ENCODE measurements at places on chromosomes 4 and X.

DNA sequence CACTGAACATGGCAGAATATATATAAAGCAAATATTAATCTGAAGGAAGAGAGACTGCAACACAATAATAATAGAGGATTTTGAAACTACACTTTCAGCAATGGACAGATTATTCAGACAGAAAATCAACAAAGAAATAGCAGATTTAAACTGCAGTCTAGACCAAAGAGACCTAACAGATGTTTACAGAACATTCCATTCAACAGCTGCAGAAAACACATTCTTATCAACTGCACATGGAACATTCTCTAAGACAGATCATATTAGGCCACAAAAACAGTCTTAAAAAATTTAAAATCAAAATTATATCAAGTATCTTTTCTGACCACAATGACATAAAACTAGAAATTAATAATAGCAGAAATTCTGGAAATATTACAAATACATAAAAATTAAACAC is 27.1 kb downstream of the CENPE start:
- DNase-seq = no peak

GRCh38 chr4:94523617-94524016 is 71.9 kb downstream of the PDLIM5 start:
- no peak for DNase-seq

GRCh38 chrX:20547611-20548051 is 280.9 kb upstream of the RPS6KA3 start:
- no peak for DNase-seq

DNA sequence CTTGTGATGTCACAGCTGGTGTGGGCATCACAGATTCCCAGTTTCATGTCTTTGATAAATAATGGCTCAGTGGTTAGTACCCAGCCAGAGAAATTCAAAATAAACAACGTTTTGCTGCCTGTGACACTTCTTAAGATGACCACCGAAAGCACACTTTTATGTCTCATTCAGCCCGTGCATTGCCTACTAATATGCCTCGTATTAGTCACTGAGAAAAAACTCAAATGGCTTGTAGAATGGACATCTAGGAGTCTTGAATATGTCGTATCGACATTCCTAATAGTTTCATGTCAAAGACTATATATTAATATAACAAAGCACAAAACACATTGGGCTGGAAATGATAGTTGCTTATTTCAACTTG is 103.9 kb upstream of the FAT1 start:
- no peak for DNase-seq

GRCh38 chr4:86333236-86333635 is 26.6 kb downstream of the MAPK10 start:
- DNase-seq = no peak

GRCh38 chr4:173821876-173822275 is 291.8 kb upstream of the HAND2 start:
- DNase-seq = no peak

DNA sequence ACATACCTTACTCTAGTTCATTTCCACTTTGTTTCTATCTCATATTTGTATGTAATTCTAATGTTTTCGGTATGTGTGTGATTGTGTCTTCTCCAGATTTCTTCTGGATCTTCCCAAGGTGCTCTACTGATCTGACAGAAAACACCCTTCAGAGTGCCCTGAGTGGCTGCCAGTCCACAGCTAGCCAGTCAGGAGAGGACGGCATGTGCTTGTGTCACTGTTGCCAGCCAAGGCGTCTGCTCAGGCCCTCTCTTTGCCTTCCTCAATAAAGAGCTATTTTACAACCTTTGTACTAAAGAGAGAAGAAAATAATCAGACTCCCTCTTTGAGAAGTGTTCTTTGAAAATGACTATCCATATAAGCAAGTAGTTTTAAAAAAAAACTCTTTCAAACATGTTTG is 29.0 kb downstream of the CD99L2 start:
- DNase-seq = no peak

DNA sequence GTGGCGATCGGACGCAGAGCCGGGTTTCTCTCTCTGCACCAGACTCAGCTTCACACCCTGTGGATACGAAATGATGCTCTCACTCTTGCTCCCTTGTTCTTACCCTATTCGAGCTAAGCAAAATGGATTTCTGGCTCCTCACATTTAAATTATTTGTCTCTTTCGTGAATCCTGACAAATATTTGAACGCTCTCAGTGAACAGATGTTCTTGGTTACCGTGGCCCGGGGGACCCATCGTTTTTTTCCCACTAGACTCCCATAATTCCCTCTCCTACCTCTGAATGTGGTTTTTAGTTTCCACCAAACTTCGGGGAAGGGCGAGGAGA is 630 bp downstream of the SMARCA5 start:
- DNase-seq = no peak

DNA sequence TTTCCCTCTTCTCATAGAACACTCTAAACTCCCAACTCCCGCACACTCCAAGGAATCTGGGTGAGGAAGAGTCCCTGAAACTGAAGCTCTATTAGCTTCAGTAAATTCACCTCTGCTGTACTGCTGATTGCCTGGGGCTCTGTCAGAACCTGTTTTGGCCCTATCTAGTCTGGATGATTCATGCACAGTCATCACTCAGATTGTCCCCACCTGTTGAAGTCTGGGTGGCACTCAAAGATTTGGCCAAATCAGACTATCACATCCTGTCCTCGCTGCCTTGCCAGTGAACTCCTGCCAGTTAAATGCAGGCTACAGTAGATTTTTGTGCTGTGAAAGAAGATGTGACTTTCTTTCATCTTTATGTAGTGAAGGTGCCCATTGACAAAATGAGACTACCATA is 63.5 kb upstream of the EMCN start:
- DNase-seq = no peak

DNA sequence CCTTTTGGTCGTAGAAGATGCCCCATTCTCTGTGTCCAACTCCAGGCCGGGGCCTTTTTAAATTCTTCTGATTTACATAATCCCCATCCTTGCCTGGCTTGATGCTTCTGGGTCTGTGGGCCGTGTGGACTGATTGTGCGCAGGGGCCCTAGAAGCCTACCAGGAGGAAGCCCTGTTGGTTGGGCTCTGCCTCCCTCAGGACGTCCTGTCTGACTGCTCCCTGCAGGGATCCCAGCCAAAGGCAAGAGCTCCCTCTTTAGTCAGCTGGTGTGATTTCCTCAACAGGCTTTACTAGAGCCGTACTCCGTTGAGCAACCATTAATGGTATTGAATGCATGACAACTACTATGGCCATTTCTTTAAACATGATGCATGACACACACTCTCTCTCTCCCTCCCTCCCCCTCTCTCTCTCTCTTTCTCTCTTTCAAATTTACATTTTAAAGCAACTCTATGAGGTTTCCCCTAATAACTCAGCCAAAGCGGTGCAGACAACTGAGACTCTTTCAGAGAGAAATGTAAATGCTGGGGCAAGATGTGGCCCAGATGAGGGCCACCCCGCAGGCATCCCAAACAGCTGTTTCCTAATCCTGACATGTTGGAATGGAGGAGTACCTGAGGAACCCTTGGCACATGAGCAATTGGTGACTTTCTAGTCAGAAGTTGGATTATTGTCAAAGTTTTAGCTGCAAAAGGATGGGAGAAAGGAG is 117.3 kb downstream of the DRD5 start:
- DNase-seq = peak; percentile 27

- DNase-seq = no peak
Measured at GRCh38 chr4:153909672-153910071, 120.8 kb upstream of the SFRP2 start.

DNA sequence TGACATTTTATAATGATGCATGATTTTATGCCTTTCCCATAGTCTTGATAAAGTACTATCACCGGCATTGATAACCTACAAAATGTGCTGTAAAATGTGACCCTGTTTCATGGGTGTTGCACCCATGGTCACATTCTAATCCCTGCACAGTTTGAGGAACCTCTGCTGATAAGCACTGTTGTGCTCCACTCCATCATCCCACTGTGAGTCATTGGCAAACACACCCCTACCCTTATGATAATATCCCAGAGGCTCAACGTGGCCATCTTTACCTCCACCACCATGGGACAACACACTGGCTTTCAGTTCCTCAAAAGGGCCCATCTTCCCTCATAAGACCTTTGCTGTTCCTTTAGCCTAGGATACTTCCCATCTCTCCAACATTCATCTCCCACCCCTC is 32.0 kb upstream of the SGMS2 start:
- no peak for DNase-seq

- no peak for DNase-seq
Measured at GRCh38 chr4:100894339-100894870, 376.6 kb upstream of the EMCN start.

DNA sequence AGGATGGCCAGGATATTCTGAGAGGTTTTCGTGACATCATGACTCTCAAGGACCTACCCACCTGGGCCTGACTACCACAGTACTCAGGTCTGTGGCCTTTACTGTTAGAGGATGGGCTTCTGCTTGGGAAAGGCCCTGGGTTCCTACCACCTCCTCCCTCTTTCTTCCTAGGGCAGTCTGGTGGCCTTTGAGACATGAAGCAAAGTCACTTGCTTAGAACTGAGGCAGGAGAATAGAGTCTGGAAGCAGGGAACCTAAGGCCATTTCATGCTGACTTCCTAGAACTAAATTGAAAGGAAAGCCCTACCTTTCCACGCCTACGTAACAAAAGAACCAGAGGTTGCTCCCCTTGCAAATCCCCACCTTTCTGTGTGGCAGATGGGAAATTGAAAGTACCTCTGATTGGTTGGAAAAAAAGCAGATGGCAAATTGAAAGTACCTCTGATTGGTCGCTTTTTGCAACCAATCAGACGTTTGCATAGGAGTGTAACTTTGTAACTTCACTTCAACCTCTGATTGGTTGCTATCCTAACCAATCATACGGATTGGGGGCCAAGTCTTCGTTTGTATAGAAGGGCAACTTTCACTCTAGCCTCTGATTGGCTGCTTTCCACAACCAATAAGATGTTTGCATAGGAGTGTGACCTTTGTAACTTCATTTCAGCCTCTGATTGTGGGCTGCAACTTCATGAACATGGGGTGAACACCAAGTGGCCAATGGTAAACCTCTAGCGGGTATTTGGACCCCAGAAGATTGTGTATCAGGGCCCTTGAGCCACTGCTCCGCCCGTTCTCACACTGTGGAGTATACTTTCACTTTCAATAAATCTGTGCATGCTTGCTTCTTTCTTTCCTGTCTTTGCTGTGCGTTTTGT is 9.9 kb upstream of the AKAP14 start:
- no peak for DNase-seq

GRCh38 chr4:5963611-5964010 is 54.6 kb downstream of the C4orf50 start:
- no peak for DNase-seq

DNA sequence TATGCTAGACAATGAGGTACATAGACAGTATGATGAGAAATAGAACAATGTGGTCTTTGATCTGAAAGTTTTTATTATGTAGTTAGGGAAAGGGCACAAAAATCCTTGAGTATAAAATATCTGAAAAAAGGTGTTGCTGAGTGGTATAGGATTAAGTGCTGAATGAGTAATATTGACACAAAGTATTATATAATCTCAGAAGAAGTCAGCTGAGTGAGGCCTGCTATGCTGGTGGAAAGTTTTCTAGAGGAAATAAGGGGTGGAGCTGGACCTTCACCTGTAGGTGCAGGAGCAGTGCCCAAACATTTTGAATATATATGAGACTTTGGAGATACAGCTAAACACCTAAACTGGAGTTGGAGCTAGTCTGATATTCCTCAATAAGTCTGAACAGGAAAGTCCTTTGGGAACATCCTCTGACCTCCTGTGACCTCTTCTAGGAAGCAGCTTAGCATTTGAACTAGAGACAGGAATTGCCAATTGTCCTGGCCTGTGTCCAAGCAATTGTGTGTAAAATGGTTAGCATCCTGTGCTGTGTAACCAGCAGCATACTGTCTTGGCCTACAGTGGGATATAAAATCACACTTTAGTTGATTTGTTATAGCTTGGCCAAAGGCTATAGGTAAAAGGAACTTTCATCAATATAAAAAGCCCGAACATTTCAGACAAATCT is 285.3 kb downstream of the ANKRD50 start:
- DNase-seq = no peak

DNA sequence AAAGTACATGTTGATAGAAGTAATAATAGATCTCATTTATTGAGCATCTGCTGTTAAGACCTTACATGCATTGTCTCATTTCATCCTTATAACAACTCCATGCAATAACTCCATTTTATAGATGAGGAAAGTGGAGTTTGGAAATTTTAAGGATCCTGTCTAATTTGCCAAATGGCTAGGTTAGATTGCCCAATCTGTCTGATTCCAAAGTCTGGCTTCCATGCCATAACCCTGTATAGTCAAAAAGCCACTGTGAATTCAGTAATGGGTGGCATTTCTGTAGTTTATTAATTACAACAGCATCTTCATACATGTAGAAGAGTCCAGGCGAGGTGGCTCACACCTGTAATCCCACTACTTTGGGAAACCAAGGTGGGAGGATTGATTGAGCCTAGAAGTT is 8.8 kb upstream of the ELOVL6 start:
- DNase-seq = no peak

- DNase-seq = no peak
Measured at GRCh38 chr4:13236485-13236884, 247.7 kb downstream of the RAB28 start.

DNA sequence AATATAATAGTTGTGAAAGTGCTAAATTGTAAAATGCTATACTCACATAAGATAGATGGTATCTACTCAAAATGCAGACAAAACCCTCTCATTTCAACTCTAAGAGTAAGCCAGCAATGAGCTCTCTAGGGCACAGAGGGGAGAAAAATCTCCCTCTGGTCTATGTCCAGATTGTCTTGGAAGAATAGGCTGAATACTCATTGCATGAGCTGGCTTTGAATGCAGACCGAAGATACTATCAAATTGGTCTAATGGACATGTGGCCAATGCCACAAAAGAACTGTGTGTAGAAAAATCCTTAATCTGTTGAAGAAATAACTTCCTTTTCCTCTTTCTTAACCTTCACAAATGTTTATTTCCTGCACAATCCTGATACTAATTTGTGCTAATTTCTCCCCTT is 3.5 kb downstream of the ZXDA start:
- no peak for DNase-seq

DNA sequence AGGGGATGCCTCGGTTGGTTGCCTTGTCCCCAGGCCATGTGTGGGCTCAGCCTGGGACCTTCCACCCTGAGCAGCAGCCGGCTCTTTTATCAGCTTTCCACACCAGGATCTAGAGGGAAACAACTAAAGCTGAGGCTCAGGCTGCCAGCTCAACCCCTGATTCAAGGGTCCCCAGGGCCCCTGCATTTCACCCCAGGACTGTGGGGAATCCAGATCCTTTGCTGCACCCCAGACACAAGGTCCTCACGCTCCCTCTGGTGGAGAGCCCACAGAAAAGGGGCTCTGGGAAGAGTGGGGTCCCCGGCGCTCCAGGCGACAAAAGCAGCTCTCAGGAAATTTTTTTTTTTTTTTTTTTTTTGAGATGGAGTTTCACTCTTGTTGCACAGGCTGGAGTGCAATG is 64.3 kb downstream of the ZFYVE28 start:
- no peak for DNase-seq

DNA sequence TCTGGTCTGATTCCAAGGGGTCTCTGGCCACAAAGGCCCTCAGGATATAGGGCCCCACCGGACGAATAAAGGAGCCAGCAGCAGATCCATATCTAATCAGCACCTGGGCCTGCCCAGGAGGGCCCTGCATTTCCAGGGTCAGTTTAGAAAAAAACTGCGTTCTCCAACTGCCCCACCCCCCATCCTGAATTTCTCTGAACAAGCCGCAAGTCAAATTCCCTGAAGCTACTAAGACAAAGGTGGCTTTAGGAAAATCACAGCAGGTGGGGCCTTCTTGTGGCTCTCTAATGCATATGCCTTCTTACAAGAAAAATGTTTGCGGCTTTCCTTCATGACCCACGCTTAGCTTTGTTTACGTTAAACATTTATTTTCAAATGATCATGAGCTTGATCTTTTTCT is 76.6 kb downstream of the MBNL3 start:
- no peak for DNase-seq

GRCh38 chr4:5801696-5802095 is 90.7 kb downstream of the EVC start:
- DNase-seq = no peak
